Vagina (tissue), 2 donors: ENCODE measurements at places on chromosomes 6 and 20.

DNA sequence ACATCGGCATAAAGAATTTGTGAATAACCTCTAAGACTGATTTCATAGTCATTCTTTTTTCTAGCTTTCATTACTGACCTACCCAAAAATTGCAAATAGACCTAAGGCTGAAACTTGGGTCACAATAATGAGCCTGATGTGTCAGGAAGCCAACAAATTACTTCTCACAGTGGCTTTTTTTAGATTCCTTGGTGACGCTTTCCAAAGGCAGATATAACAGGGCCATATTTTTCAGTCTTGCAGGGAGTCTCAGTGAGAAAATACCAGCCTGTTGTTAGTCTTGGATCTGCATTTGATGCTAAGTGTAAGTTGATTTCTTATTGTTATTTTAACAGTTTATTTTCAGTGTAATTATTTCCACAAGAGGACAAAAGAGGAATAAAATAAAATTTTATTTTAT lies 179.7 kb downstream of the KHDC1L start:
- no peak for DNase-seq

- no peak for DNase-seq
Observed at GRCh38 chr6:11750682-11751081, 27.9 kb downstream of the ADTRP start.

GRCh38 chr6:10194816-10195672 lies 219.8 kb downstream of the TFAP2A start:
- DNase-seq, result no peak

DNA sequence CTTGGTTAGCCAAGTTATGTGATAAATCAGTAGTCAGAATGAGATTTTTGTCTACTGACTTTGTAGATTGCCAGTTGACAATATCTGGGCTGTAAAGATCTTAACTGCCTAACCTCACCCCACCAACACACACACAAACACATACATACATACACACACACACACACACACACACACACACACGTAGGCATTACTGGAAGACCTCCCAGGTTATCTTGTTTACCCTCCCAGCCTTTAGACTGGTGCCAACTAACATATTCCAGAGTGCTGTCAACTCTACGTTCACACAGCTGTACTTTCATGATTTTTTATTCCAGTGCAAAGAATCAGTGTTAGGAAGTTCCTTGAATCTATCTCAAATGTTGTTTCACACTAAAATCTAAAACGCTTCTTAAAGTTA lies 38.9 kb downstream of the BMP5 start:
- no peak for DNase-seq

- DNase-seq, result no peak
Observed at GRCh38 chr6:132736239-132736638, 21.5 kb downstream of the VNN2 start.

- DNase-seq, result no peak
Observed at GRCh38 chr6:38476888-38477287, 162.8 kb downstream of the BTBD9 start.

DNA sequence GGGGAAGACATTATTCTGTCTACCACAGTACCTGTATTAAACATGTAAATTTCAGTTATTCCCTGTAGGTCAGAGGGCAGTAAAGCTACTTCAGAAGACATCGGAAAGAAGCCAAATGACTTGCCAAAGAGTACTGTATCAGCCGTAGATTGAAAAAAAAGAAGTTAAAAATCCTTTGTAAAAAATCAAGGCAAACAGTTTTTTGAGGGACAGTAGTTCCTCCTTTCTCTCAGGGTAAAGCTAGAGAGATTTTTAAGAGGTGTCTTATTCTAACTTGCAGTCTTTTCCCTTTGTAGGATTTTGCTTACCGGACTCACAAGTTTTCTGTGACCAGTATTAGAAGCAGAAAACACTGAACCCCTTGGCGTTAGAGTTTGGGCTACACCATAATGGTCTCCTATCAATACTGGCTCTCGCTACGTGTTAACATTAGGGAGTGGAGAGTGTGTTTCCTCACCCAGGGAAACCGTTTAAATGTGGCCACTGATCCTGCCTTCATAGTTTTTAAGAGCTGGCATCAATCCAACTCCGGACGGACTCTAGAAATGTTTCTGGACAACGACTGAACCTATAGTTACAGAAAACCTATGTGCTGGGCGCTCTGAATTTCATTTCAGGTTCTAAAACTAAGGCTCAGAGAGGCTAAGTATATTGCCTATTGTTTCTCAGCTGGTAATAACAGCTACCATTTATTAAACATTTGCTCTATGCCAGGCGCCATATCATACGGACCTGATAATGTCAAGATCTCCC lies 1.3 kb upstream of the ASXL1 start:
- no peak for DNase-seq

- DNase-seq, result no peak
Observed at GRCh38 chr6:3910106-3910663, 61.0 kb downstream of the FAM50B start.

DNA sequence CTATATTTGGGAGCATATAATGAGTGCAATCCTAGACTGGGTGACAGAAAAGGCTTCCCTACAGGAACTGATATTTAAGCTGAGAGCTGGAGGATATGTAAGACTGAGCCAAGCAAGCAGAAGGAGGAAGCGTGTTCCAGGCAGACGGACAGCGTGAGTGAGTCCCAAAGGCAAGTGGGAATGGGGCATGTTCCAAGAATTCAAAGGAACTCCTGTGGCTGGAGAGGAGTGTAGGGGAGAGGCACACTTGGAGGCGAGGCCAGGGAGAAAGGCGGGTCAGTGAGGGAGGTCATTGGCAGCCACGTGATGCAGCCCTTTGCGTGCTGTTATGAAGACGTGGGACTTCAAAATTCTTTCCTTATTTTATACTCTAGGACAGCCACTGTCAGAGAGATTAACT lies 27.9 kb upstream of the SGK1 start:
- no peak for DNase-seq

DNA sequence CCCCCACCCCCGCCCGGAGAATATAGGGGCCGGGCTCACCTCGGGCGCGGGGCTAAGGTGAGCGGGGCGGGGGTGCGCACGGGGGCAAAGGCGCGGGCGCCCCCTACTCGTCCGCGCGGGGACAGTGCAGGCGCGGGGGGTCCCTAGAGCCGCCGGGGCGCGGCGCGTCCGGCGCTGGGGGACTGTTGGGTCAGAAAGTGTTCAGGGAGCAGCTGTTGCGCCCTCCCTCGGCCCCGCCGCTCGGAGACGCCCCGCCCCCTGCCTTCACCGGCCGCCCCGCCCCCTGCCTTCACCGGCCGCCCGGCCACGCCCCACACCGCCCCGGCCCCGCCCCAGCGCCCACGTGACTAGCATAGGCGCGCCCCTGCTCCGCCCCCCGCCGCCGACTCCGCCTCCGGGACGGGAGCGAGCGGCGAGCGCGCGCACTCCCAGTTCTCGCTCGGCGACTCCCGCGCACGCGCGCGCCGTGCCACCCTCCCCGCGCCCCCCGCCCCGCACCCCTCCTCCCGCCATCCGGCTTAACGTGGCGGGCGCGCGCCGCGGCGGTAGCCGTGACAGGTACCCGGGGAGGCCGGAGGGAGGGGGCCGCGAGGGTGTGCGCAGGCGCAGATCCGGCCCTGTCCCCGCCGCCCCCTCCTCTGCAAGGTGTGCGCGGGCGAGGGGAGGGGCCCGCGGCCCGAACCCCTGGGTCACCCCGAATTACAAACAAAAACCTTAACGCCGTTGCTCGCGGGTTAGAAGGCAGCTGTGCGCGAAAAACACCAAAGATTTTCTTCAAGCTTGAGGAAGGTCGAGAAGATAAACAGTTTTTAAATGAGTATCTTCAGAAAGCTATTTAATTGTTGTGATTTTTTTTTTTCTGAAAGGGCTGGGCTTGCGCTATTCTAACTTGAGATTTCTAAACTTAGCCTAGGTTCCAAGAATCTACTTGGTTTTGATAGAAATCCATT lies 704 bp upstream of the ZNF217 start:
- peak; percentile 97 for DNase-seq

- no peak for DNase-seq
Observed at GRCh38 chr6:165245287-165245686, 64.1 kb downstream of the C6orf118 start.

- no peak for DNase-seq
Observed at GRCh38 chr20:41048461-41049301, 20.1 kb downstream of the TOP1 start.

- no peak for DNase-seq
Observed at GRCh38 chr6:111800259-111800765, 72.9 kb downstream of the FYN start.

- DNase-seq, result no peak
Observed at GRCh38 chr6:12314751-12315150, 24.6 kb downstream of the EDN1 start.
